ENCODE measurements at places on chromosomes 5 and 9. TPM values are rescaled to one million over a fixed set of nuclear protein-coding genes. Genes with fewer than 3 reads are reported as not detected.

The PCSK5 gene
- 20.8 TPM for total RNA-seq

The PAPPA gene
- total RNA-seq = 5.3 TPM

DNA sequence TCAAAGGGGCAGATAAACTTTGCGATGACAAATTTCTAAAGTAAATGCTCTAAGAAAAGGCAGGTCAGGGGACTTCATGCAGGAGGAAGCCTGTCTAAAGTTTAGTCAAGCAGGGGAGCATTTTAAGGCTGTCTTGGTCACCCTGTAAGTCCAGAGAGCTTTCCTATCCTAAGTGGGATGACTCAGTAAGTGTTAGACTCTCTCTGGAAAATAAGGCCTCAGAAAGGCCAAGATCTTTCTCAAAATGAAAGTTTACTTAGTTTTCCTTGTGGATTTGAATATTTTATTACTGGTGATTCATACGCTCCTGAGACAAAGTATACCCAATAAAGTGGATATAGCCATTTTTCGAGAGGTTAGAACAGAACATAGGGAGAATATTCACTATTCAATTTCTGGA, 806.9 kb upstream of the CDH9 start:
- H3K27ac ChIP-seq = no peak overlapping the region
- DNase-seq = no peak
- no peaks in the 10 kb centered on the region for H3K27me3 ChIP-seq
- H3K4me3 ChIP-seq = no peak overlapping the region
- no peaks in the 10 kb centered on the region for H3K36me3 ChIP-seq

DNA sequence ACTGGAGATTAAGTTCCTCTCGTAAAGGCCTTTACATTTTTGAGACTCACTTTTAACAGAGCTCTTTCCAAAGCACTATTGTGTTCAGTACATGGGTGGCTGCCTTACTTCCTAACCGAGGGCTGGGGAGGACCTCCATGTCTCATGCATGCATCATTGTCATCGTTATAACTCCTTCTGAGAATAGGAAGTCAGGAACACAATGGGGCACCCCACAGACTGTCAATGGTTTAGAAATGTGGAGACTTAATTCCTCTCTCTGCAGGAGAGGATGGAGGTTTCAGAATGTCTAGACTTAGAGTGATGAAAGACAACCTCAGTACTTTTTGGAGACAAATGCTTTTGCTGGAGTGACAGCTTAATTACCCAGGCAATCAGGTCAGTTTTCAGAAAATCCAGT, 83.9 kb downstream of the PRLR start:
- H3K4me3 ChIP-seq = no peak overlapping the region
- H3K36me3 ChIP-seq = no peaks in the 10 kb centered on the region
- DNase-seq = no peak
- H3K4me1 ChIP-seq = peaks cover 5% of the 10 kb centered on the region

DNA sequence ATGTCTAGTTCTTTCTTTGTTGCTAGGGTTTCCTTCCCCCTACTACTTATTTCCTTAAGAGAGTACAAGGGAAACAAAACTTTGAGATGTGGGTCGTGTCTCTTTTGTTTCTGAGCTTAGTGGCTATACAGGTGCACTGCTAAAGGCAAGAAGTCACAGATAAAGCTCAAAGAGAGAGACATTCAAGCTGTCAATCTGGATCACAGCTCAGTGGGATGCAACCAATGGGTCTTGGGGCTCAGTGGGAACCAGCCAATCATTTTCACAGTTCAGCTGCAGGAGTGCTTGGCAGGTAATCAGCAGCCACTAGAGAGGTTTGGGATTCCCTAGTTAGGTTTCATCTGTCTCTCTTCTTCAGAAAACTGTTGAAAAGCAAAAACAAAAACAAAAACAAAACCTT, 135.4 kb upstream of the SGCD start:
- H3K27ac ChIP-seq = no peak overlapping the region
- DNase-seq = no peak
- no peaks in the 10 kb centered on the region for H3K27me3 ChIP-seq

DNA sequence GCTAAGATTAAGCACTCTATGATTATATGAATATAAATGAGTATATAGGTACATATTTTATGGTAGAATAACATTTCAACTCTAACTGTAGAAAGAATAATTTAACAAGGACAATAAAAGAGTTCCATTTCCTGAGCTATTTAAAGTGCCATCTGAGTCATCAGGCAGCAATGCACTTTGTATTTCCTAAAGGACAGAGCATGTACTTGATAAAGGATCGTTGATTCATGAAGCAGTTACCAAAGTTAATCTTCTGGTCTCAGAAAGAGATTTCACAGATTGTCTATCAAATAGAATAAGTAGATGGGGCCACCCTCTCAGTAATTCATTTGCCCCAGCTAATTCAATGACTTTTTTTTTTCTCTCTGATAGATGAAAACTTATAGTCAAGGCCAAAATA, 747.8 kb downstream of the CDH18 start:
- no peak overlapping the region for H3K4me3 ChIP-seq
- H3K27ac ChIP-seq = no peak overlapping the region
- no peaks in the 10 kb centered on the region for H3K4me1 ChIP-seq
- no peaks in the 10 kb centered on the region for H3K36me3 ChIP-seq
- no peak for DNase-seq

Data from SJSA1 (cell line).